ENCODE measurements at places on chromosomes 7 and 10. TPM values are rescaled to one million over a fixed set of nuclear protein-coding genes. Genes with fewer than 3 reads are reported as not detected.
A peak's percentile ranks its signal among the peaks of the same experiment; 100 is the strongest.

- no peak for DNase-seq
These were observed 6.8 kb downstream of the ZNF398 start for GRCh38 chr7:149154056-149154455.

DNA sequence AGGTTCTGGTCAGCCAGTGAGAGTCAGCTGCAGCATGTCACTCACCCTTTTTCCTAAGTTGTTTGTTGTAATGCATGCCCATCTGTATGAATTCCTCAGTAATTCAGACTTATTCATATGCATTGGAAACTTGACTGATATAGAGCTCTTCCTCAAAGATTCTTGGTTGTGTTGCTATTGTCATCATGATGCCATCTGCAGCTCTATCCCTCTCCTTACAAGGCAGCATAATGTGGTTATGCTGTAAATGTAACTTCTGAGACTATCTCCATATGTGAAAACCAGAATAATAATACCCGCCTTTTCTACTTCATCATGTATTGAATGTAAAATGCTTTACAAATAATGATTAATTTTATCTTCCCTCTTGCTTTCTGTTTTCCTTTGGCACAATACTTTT is 252.6 kb upstream of the MTPN start:
- DNase-seq: peak; percentile 88

DNA sequence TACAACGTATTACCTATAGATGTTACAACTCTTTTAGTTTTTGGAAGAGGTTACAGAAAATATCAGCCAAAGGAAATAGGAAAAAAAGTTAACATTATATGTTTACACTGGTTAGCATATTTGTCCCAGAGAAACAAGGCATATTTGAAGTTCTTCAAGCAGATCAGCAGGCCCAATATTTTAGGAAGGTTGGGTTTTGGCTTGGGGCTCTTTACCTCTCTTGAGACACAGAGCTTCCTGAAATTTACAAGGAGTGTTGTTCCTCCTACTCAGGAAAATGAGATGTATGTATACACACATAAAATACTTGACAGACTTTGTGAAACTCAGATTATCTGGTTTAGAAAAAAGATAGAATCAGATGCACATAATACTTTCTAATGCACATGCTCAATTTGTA is 323.6 kb downstream of the HGF start:
- DNase-seq: no peak

DNA sequence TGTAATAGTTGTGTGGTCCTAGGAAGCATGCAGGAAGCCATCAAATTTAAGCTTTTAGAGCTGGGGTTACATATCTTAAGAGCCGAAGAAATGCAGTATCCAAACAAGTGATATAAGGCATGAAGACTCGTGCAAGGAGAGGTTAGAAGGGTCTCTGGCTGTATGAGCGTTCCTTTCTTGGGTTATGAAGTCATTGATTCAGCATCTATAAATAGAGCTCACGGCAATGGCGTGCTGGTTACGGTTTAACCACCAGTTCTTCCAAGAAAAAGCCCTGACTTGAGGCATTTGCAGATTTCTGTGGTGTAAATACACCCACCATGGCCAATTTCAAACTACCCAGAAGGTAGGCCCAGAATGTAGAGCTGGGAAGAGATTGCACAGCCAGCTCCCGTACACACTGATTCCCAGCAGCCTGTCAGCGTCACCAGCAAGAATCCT is 72.0 kb upstream of the KAT6B start:
- peak; percentile 13 for DNase-seq

- DNase-seq: no peak
These were observed 116.6 kb upstream of the PALS2 start for GRCh38 chr7:24456526-24457218.

- no peak for DNase-seq
These were observed 78.3 kb downstream of the LRRC17 start for GRCh38 chr7:102991077-102991539.

GRCh38 chr10:62960416-62960815 is 144.2 kb upstream of the EGR2 start:
- DNase-seq: no peak

POM121 gene
- 59.0 TPM for polyA plus RNA-seq

TRIM73 gene
- 2.3 TPM for polyA plus RNA-seq

GRCh38 chr7:150479023-150479716 is 28.7 kb downstream of the GIMAP8 start:
- DNase-seq: no peak

GRCh38 chr7:111867348-111867931 is 305.1 kb upstream of the IMMP2L start:
- DNase-seq: no peak

GRCh38 chr7:25361863-25362262 is 133.6 kb upstream of the NPVF start:
- DNase-seq: peak; percentile 33

DNA sequence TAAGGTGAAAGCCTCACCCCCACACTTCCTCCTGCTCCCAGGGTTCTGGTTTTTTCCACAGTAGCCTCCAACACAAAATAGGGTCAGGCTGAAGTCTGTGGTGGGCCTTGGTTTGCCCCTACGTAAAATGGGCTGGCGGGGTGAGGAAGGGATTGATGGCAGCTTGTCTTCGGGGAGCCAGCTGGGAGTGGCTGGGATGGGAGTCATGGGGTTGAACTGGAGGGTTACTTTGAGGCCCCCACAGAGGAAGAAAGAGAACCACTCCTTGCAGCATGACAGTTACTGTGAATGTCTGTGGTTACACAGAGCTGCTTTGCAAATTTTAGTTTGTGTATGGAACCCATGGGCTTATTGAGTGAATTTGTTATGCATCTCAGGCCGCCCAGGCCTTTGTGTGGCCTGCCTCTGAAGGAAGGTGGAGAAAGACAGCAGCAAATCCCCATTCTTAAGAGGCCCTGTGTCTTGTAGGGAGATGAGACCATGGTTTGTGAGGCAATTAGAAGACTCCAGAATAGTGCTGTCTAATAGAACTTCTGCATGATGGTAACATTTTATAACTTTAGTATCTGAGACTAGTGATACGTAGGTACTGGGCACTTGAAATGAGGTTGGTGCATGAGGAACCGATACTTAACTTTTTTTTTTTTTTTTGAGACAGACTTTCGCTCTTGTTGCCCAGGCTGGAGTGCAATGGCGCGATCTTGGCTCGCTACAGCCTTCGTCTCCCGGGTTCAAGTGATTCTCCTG is 8.1 kb downstream of the TRIM8 start:
- no peak for DNase-seq

DNA sequence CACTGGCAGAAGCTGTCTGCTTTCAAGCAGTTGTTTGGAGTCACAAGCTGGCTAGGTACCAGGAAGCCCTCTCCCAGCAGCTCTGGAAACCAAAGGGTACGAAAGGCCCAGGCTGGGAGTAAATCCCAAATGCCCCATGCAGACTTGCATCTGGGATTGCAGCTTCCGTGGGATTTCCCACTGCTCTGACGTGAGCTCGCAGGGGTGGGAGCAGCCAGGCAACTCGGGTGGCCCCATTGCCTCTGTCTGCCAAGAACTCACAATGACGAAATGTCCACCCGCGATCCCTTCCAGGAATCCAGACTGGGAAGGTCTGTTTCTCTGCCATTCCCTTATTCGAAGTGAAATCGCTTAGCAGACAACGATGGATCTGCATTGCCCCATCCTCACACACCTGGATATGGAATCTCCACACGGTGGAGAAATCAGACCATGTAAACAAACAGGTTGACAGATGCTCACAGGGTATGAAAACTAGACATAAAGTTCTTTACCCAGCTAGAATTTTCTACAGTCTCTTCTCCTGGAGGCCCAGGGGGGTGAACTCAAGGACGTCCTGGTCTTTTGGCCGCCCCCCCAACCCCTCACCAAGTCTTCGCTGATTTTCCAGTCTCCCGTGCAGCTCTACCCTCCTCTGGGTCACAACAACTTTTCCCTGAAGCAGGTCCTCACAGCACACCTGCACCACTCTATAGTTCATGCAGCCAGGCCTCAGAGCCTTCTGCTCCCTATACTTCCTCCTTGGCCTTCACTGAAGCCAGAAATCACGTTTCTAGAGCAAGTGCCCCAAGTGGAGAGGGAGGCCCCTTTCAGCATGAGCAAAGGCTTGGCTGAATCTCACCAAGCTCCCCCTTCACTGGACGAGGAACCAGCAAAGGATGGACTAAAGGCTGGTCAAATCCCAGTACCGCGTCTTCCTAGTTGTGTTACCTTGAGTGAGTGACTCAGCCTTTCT is 20.0 kb downstream of the SH3PXD2A start:
- no peak for DNase-seq

GRCh38 chr7:20408467-20408826 is 77.7 kb downstream of the ITGB8 start:
- no peak for DNase-seq

- DNase-seq: no peak
These were observed 12.6 kb upstream of the NPFFR1 start for GRCh38 chr10:70296406-70296899.

DNA sequence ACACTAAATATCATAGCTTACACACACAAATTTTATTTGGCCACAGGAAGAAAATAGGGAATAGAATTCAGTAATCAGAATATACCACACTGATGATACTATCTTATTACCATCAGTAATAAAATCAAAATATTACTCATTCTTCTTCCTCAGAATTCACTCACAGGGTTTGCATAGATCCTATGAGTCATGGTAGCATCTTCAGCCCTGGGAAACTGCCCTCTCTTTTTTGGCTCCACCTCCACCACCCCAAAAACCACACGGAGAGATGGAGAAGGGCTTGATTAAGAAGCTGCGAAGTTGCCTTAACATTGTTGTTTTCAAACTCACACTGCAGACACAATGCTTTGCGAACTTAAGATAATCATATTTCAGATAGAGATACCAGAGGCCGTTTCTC is 154.1 kb upstream of the AHR start:
- DNase-seq: no peak

ABCB4 gene
- 0.75 TPM for polyA plus RNA-seq
